ENCODE measurements at places on chromosomes 12 and 14.
A peak's percentile ranks its signal among the peaks of the same experiment; 100 is the strongest.

DNA sequence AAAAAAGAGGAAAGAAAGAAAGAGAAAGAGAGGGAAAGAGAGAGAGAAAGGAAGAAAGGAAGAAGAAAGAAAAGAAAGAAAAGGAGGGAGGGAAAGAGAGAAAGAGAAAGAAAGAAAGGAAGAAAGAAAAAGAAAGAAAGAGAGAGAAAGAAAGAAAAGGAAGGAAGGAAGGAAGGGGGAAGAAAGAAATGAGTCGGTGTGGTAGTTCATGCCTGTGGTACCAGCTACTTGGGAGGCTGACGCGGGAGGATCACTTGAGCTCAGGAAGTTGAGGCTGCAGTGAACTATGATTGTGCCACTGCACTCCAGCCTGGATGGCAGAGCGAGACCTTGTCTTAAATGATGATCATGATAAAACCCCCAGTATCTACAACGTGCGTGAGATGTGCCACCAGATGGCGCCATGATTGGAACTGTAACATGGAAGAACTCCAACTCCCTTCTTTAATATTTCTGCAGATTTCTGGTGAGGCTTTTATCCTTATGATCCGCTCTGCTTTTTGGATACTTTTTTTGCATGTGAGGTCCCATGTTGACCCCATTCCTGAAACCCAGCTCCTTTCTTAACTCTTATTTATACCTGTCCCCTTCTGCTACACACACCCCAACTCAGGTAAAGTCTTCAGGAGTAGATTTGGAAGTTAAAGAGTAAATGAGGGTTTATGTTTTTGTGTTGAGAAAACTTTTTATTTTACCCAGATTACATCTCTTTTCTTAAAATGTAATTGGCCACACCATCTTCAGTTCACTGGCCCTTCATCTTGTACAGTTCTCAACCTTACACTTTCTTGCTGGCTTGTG, 25.6 kb downstream of the RNASE10 start:
- DNase-seq = peak; percentile 72

GRCh38 chr12:51864833-51865670, 16.5 kb upstream of the FIGNL2 start:
- peak; percentile 13 for DNase-seq

GRCh38 chr14:32336702-32337101, 7.6 kb downstream of the AKAP6 start:
- no peak for DNase-seq

GRCh38 chr12:69676257-69677012, 22.7 kb downstream of the BEST3 start:
- DNase-seq = no peak

GRCh38 chr12:103197725-103198388, 240.4 kb downstream of the ASCL1 start:
- no peak for DNase-seq

- DNase-seq = no peak
Observed at GRCh38 chr12:31431721-31432240, 105.8 kb upstream of the SINHCAF start.

DNA sequence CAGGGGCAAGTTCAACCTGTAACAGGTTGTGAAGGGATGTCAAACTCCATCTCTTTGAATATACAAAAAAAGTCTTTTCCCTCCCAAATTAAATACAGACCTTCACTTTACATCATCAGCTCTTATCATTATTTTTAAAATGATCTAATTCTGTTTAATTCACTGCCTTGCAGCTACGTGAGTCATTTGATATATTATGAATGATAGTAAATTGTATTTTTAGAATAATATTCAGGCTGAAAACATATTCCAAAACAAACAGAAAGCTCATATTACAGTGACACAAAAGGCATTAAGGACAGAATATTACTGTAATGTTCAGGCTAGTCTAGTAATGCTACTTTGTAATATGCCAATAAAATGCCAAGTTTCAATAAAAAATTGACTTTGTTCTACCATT, 53.3 kb downstream of the BCAT1 start:
- peak; percentile 32 for DNase-seq

- DNase-seq = no peak
Observed at GRCh38 chr12:132278401-132279183, 50.8 kb downstream of the GALNT9 start.

GRCh38 chr12:107349008-107349747, 255.8 kb upstream of the CRY1 start:
- DNase-seq = peak; percentile 73

- DNase-seq = no peak
Observed at GRCh38 chr14:69050240-69051184, 71.4 kb upstream of the ACTN1 start.

DNA sequence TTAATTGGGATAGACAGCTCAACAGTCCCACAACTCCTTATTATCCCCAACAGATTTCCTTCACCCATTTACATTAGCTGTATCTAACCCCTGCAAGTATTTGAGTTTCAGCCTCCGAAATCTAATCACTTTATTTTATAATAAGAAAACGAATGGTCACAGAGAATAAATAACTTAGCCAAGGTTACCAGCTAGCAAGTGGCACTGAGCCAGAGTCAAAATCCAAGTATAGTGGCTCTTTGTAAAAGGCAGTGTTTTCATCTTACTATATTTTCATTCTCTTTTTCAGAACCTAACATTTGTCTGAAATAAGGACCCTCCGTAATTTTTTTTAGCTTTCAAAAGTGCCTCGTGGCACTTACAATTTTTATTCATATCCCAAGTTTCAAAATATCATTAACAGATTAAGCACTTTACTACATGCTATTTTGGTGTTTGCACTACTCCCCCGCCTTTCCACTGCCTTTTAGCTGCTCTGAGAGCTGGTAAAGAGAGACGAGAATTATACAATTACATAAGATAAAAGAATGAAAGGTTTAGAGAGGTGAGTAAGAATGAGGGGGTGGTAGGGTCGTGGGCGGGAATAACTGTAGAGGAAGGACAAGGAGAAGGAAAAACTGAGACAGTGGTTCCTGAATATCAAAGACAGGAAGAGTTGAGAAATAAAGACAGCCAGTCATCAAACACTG, 3.7 kb upstream of the USP15 start:
- no peak for DNase-seq

DNA sequence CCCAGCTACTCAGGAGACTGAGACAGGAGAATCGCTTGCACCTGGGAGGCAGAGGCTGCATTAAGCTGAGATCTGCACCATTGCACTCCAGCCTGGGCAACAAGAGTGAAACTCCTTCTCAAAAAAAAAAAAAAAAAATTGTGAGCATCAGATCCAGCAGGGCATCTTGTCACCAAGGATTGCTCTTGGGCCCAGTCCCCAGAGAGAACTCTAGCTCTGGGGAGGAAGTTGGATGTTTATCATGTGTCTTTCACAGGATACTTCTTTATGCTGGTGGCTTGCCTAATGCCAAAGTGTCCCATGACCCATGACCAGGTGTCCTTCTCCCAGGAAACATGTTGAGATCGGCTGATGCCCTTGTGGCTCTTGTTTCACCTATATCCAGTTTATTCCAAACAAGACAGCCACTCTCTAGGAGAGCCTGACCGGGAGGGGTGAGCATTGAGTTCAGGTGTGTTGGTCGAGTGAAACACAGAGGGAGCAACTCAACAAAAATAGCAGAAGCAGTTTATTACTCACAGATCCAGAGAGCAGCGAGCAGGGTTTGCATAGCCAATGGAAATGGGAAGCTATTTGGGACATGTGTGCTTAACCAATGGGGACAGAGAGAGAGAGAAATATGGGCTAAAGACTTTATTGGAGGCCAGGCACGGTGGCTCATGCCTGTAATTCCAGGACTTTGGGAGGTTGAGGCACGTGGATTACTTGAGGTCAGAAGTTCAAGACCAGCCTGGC, 6.6 kb upstream of the TCHP start:
- no peak for DNase-seq

- DNase-seq = no peak
Observed at GRCh38 chr12:6115389-6115788, 9.1 kb downstream of the VWF start.

DNA sequence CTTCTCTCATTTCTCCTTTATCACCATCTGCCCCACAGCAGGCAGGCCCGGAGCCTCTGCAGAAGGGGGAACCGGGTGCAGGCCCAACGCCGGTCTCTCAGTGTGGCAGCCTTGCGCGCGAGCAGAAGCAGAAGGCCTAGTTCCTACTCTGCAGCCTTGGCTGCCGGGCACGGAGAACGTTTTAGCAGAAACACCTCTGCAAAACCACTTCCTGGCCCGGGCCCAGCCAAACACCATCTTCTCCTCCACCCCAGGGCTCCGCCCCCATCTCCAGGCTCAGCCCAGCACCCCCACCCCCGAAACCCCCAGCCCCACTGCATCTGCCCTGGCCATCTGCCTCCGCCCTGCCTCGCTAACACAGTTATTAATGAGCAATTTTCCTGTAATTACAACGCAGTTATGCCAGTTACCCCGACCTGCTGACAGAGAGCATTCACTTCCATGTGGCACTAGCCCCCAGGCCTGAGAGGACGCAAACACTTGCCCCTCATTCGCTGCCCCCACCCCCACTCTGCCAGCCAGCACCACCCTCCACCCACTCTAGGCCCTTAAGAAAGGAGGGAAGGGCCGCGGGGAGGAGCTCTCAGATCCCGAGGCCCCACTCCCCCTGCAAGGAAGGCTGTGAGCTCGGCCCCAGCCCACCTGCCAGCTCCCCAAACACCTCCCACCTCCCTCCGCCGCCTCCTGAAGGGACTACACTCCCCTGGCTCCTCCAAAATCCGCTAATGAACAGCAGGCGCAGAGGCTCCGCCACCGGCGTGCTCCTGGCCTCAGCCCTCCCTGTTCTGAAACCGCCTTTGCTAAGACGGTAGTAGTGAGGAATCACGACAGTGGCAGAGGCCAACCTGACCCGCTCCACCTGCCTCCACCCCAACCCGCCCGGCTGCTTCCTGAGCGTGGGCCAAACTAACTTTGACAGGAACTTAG, 44.7 kb upstream of the FBRSL1 start:
- no peak for DNase-seq

DNA sequence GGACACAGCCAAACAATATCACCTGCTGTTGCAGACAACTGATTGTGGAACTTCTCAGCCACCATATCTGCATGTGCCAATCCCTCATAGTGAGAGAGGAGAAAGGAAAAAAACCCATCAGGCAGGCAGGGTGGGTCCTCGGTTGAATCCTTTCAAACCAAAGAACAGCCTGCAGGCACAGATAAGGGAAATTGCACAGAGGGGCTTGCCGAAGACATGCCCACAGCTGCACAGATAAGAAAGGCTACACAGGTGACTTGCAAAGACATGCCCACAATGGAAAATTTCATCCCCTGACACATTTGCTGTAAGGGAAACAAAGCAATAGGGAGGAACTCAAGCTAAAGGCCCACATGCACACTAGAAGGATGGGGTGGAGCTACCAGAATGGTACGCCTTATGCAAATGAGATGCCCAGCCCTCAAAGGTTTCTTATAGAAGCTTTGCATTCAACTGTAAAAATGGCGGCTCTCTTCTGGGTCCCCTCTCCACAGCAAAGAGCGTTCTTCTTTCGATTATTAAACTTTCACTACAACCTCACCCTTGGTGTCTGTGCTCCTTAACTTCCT, 170.0 kb upstream of the TMPO start:
- DNase-seq = no peak

DNA sequence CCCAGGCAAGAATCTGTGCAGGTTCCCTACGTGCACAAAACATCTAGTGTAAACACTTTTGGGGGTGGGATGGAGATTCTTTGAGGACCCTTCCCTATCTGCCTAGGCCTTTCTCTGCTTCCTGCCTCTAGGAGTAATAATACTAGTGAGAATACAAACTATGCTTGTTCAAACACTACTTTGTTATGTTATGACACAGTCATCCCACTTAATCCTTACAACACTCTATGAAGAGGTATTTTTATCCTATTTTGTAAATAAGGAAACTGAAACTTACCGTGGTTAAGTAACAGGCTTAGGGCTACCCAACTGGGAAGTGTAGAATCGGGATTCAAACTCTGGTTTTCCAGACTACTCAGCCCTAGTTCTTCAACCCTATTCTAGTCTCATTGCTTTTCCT, 96.5 kb downstream of the KCNA5 start:
- DNase-seq = no peak

- DNase-seq = no peak
Observed at GRCh38 chr14:95197551-95197950, 40.2 kb upstream of the DICER1 start.

DNA sequence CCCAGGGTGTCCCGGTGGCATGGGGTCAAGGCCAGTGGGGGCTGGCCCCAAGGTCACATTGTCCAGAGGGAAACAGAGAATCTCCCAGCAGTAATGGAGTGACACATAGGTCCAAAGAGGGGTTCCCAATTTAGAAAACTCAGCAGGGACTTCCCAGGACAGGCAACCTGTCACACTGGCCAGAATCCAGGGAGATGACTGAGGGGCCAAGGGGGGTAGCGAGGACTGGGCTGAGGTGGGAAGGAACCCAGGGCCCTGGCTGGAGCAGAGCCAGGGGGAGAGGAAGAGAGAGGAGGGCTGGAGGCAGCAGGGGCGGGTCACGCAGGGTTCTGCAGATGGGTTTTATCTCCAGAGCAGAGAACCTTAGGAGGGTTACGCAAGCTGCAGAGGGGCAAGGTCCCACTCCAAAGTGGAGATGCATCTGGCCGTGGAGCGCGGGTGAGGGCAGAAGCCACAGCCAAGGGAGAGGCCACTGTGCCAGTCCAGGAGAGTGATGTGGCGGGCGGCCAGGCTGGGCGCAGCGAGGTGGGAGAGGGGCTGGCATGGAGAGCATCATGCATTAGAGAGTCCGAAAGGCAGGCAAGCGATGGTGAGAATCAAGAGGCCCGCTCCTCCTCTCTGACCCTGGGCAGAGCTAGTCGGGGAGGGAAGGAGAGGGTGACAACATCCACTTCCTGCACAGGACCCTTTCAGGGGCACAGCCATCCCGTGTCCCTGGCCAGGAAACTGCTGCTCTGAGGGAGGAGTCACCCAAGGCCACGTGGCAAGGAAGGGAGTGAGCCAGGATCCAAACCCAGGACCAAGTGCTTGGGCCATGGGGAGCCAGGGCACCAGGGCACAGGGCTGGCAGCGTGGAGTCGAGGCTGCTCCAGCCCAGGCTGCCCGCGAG, 29.0 kb downstream of the NCOR2 start:
- DNase-seq = no peak

DNA sequence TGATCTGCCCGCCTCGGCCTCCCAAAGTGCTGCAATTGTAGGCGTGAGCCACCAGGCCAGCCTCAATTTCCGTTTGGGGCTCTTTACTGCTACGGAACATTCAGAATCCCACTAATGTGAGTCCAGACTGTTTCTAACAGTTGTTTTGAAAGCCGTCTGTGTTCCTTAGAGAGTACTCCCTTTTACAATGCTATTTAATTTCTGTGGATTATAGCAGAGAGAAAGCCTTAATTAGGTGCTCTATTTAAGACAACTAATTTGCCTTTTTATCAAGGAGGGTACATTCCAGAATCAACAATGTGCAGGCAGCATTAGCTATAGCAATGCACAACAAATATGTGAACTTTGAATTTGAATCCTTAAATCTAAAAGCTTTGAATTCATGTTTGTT, 2.8 kb upstream of the SAV1 start:
- DNase-seq = no peak

DNA sequence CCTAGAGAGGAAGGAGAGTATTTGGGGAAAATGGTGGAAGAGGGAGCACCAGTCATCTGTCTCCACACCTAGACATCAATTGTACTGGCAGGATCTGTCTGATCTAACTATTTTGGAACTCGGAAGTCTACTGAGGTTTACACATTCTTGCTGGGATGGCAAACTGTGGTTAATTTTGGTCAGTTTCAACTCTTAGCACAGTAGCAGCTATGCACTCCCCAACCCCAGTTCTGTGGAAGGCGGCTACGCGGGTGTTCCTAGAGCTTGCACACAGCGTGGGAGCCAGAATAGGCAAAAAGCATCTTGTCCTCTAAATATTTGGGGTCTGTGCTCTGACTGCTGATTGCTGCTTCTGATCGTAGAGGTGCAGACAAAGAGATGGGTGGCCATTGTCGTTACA, 33.8 kb downstream of the TECPR2 start:
- DNase-seq = peak; percentile 68

GRCh38 chr12:125890971-125891370, 825.7 kb downstream of the AACS start:
- peak; percentile 1 for DNase-seq
